Mesenchymal stem cell (in vitro differentiated cells and primary cell): ENCODE measurements at places on chromosomes 6 and 20.

GRCh38 chr6:1004885-1005630 is 306.8 kb upstream of the FOXQ1 start:
- peak; percentile 23 for DNase-seq

DNA sequence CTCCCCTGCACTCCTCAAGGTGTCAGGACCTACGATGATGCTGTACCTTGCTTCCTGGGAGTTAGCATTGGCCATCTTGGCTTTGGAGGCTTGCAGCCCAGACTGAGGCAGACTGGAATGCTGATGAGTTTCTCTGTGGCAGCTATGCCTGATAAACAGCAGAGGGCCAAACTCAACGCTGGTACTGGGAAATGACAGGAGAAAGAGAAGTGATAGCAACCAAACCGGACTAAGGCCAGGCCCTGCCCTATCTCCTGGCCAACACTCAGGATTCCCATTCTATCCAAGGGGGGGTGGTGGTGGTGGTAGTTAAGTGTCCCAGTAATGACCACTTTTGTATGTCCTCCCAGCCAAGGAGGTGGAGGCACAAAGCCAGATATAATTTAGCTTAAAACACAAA is 90.0 kb upstream of the DTNBP1 start:
- peak; percentile 42 for DNase-seq

- no peak for DNase-seq
Observed at GRCh38 chr20:25987073-25987927, 290.6 kb upstream of the ZNF337 start.

DNA sequence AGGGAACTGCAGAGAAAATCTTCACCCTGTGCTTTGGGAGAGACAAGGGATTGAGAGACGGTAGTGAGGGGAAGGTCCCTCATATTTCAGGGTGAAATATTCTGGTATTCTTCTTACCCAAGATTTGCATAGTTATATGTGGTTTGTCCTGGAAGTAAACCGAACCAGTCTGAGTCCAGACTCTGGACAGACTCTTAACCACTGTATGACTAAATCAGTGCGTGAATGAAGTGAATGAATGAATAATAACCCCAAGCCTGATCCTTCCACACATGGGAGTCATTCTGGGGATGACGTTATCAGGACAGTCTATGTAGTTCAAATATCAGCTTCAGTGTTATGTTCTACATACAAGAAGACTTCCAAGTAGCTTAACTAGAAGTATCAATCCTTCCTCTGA is 690.7 kb downstream of the KIF16B start:
- no peak for DNase-seq

DNA sequence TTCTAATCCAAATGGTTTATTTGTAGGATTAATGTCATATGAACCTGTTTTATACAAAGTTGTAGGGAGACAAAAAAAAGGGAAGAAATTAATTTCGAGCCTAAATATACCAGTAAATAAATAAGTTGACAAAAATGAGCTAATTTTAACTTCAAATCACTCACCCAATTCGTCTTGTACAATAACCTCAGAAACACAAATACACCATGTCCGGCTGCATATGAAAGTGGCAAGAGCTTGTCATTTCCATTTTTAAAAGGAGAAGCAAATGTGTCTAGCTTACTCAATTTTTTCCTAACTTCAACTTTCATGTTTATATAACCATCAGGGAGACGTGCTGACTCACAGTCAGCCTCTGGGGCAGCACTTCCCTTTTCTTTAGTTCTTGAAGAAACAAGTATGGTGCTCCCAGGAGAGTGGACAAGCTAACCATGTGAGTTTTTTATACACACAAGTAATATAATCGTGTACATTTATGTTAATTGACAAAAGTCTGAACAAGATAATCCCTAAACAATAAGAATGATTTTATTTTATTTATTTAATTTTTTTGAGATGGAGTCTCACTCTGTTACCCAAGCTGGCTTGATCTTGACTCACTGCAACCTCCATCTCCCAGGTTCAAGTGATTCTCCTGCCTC is 55.5 kb upstream of the SGK1 start:
- DNase-seq, result peak; percentile 94

GRCh38 chr6:147201885-147202515 is 2.2 kb upstream of the STXBP5 start:
- peak; percentile 53 for DNase-seq

GRCh38 chr6:123316733-123317323 is 319.9 kb downstream of the TRDN start:
- peak; percentile 12 for DNase-seq

GRCh38 chr20:10863337-10864060 is 189.7 kb upstream of the JAG1 start:
- peak; percentile 50 for DNase-seq

DNA sequence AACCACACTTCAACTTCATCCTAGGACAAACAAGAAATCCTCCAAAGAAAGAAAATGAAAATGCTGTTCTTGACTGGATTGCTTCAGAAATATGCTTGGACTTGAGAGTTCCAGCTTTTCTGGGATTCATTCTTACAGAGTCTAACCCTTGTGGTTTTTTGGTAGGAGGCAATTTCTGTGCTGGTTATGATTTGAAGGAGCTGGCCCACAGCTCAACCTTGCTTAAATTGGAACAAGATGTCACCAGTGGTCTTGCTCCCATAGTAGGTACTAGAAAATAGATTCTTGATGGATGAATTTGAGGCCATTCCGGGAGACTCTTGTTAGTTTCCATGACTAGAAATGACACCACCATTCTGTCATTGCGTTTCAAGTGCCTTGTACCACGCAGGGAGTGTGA is 54.3 kb upstream of the BMP6 start:
- DNase-seq, result peak; percentile 22

- DNase-seq, result no peak
Observed at GRCh38 chr20:34995192-34995591, 39.5 kb downstream of the MYH7B start.

DNA sequence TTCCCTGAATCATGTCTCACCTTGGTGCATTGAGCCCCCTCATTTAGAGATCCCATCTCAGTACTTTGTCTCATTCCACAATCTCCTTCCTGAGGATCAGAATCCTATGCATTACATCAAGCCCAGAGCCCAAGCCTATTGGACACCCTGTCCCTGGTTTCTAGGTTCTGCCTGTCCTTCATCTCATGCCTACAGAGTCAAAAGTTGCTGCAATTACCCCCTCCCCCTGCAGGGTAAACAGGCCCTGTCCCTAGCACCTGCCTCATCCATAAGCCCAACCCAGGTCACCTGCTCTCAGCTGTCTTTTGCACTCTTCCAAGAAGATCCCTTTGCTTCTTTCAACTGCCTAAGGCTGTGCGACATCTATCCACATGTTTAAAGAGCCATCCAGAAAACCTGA is 93.9 kb downstream of the SPTLC3 start:
- DNase-seq, result no peak

- DNase-seq, result no peak
Observed at GRCh38 chr20:10902174-10902573, 228.4 kb upstream of the JAG1 start.

GRCh38 chr6:147900247-147900830 is 391.8 kb downstream of the SAMD5 start:
- DNase-seq, result no peak

GRCh38 chr20:37384683-37385174 is 38.8 kb downstream of the SRC start:
- DNase-seq, result peak; percentile 46

DNA sequence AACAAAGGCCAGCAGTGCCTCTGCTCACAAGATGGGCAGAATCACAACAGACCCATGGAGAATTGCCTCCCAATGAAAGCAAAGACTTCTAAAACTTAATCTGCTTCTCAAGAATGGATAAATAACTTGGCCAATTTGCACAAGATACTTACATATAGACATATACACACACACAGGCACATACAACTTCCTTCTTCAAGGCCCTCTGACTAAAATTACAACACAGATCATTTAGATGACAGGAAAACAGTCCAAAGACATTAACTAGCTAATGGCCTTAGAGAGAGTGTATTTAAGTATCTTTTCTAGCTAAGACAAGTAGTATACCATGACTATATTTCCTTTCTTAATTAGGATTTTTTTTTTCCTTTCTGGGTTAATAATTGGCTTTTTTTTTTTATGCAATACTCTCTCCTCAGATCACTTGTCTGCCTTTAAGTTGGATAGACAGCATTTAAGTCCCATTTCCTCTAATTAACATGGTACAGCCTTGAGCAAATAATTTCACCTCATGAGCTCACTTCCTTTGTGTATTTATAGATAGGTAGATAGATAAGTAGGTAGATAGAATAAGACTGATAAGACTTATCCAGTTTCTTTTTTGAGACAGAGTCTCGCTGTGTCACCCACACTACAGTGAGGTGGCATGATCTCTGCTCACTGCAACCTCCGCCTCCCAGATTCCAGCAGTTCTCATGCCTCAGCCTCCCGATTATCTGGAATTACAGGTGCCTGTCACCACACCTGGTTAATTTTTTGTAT is 70.0 kb downstream of the NRSN1 start:
- no peak for DNase-seq

DNA sequence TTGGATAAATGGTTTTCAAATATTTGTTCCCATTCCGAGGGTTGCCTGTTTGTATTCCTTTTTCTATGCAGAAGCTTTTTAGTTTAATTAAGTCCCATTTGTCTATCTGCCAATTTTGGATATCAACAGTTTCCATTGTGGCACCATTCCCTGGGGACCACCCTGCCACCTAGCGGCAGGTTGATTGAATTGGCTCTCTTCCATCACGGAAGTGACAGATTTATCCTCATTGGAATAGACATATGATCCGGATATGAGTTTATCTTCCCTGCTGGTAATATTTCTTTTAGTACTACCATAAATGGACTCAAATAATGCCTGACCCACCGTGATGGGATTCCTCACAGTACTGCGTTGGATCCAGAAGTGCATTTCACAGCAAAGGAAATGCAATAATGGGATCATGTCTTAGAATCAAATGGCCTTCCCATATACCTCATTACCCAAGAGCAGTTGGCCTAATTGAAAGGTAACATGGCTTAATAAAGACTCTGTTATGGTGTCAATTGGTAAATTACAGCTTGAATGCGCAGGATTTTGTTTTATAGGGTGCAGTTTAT is 327.0 kb downstream of the BMP2 start:
- peak; percentile 22 for DNase-seq

DNA sequence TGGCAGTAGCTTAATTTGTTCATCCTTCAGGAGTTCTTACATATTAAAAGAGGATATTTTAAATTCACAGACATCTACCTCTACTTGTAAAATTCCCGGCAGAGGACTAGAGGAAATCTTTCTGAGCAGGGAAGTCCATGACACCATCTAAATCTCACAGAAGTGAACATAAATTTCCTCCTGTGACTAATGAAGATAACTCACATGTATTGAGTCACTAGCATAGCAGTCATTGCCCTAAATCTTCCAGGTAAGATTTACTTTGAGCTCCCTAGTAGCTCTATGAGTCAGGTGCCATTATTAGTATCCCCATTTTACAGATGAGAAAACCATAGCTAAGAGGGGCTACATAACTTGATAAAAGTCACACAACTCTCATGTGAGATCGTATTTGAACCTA is 1058.6 kb upstream of the FLRT3 start:
- DNase-seq, result no peak

GRCh38 chr6:53982366-53983050 is 128.7 kb upstream of the MLIP start:
- DNase-seq, result no peak

DNA sequence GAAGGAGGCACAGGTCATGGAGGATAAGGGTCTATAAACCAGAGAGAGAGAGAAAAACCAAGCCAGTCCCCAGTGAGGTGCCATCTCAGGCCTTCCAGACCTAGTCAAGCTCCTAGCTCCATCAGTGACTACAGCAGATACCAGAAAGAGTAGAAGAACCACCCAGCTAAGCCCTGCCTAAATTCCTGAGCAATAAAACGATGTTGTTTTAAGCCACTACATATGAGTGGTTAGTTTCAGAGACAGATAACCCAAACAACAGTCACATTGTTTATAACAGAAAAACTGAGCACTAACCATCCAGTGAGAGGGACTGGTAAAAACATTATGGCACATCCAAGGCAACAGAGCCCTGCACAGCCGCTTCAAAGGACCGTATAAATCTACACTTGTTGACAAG is 59.2 kb downstream of the BMP7 start:
- no peak for DNase-seq

DNA sequence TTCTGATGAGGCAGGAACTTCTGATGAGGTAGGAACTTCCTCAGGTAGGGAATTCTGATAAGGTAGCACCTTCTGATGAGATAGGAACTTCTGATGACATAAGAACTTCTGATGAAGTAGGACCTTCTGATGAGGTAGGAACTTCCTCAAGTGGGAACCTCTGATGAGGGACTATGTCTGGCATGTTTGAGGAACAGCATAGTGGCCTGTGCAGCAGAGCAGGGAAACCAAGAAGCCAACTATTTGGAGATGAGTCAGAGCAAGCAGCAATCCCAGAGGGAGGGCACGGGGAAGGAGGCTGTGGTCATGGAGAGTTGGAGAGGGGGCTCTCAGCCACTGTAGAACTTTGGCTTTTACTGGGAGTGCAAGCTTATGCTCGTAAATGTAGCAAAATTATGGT is 132.4 kb downstream of the CFAP61 start:
- DNase-seq, result no peak

GRCh38 chr6:118504611-118505010 is 43.5 kb upstream of the PLN start:
- DNase-seq, result no peak

GRCh38 chr6:32937230-32937633 is 3.6 kb downstream of the HLA-DMB start:
- no peak for DNase-seq
